ENCODE measurements at places on chromosomes 11 and 22.

GRCh38 chr22:45783021-45783420, 111.4 kb downstream of the ATXN10 start:
- DNase-seq: no peak

GRCh38 chr11:82701847-82702520, 31.7 kb downstream of the FAM181B start:
- DNase-seq: peak; percentile 55

DNA sequence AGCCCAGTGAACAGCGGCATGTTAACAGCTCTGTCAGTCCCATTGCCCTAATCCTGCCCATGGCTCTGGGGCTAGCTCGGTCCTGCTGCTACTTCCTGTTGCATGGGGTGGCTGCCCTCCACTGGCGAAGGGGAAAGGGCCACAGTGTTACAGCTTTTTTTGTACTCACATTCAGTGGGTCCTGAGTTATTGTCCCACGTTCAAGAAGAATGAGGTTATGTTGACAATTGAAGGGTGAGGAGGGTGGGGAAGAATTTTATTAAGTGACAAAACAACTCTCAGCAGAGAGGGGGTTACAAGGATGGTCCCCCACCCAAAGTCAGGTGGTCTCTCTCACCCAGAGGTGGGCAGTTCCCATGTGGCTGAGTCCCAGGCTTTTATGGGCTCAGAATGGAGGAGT, 17.7 kb upstream of the MS4A7 start:
- no peak for DNase-seq

- no peak for DNase-seq
Measured at GRCh38 chr22:19466848-19467752, 11.9 kb downstream of the UFD1 start.

DNA sequence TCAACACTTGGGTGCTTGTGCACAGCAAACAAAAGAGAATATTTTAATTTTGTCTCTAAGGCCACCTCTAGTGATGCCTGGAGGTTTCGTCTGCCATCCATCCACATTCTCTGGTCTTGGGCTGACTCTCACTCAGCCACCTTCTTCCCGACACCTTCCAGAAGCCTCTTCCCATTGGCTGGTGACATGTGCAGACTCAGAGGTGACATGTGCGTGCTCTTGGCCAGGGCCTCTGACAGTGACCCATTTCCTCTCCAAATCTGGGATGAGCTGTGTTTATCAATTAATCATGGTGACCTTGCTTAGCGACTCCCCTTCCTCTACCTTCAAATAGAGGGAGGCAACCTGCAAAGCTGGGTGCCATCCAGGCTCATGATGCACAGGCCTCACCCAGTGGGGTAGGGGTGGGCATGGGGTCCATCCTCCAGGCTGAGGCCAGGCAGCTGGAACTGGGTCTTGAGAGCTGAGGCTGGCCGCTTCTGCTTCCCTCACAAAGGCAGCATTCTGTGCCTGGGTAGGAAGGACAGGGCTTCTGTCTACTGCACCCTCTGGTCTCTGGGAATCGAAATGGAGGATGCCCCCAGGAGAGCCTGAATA, 91.8 kb downstream of the DHCR7 start:
- no peak for DNase-seq

GRCh38 chr11:121513807-121514206, 61.0 kb upstream of the SORL1-AS1 start:
- no peak for DNase-seq

DNA sequence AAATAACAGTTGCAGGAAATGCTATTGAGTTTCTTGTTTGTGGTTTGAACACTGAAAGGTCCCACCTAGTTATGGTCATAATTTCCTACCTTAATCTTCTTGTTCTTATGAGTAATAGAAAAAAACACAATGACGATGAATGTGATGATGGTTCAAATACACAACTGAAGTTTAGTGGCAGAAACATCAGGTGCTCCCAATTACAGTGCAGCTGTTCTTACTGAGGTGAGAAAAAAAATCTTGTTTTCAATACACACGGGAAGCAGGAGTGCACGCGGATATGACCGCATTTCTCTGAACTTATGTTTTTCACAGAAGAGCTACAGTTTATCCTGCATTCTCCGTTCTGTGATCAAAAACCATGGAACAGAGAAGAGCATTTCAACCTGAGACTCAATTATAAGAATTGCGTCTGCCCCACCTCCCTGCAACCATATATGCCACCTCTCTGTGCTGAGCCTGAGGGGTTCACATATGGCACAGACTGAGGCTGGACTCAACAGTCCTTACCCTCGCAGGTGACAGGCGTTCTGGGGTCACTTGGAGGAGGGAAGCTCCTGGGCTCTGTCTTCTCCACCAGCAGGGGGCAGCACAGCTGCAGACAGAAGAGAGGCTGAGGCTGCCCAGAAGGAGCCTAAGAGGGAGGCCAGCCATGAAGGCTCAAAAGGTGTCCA, 99.7 kb upstream of the IGLL5 start:
- DNase-seq: peak; percentile 77

GRCh38 chr11:31243706-31244105, 125.8 kb downstream of the DCDC1 start:
- no peak for DNase-seq

All from WERI-Rb-1 (cell line).